ENCODE measurements at places on chromosomes 7 and 10.

- no peak for DNase-seq
Observed at GRCh38 chr7:130899638-130900401, 165.8 kb upstream of the KLF14 start.

GRCh38 chr7:38846280-38846679 is 62.7 kb downstream of the VPS41 start:
- DNase-seq: no peak

DNA sequence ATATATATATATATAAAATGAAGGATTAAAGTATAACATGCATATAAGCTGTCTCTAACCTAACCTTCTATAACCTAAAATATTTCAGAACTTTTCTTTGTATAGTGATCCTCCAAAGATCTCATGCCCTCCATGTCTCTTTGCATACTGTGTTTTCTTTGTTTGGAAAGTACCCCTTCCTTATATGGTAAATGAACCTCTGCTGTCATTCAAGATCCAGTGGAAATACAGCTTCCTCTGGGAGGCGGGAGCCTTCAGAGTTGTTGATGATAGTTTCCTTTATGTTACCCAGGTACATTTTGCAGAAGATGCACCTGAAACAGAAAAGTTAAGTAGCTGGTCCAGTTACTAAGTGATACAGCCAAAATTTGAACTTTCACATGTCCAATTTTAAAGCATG is 233.3 kb upstream of the FOXP2 start:
- DNase-seq: no peak

DNA sequence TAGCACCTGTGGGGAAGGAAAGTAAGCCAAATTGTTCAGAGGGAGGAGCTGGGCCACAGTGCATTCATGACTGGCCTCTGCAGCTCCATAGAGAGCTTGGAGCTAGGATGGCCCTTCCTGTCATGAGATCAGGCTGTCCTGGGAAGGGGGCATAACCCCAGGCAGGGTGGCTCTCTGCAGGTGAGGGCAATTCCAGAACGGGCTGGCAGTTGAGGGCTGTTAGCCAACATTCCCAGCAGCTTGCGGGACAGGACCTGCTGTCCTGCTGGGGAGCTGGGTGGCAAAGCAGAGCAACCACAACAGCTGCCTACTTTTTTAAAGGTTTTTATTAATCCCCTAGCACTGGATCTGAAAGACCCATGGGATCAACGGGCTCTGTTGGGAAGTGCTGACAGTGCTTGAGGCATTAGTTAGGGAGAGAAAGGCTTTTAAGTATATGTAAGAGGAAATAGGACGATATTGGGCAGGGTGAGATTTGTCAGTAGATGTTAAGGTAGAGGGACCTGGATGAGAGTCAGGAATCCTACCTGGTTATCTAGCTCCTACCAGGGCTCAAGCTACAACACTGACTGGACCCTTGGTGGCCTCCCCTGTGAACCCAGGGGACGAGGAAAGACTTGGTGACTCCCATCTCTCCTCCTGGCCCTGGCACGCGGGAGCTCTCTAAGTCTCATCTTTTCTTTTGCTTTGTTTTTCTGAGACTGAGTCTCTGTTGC is 77.8 kb downstream of the NAMPT start:
- DNase-seq: no peak

DNA sequence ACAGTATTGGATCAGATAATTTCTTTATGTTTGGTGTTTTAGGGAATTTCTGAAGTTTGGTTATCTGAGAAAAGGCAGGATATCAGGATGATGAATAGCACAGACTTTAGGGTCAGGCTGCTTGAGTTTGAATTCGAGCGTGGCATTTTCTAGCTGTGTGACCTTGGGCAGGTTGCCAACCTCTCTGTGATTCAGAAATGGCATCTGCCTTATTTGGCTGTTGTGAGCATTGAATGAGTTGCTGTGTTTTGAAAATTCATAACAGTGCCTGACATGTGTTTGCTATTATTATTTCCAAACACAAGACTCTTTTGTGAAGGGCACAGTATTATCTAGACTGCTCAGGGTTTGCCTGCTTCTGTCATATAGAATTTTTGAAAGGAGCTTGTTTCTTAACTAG is 66.9 kb downstream of the NXPH1 start:
- DNase-seq: no peak

DNA sequence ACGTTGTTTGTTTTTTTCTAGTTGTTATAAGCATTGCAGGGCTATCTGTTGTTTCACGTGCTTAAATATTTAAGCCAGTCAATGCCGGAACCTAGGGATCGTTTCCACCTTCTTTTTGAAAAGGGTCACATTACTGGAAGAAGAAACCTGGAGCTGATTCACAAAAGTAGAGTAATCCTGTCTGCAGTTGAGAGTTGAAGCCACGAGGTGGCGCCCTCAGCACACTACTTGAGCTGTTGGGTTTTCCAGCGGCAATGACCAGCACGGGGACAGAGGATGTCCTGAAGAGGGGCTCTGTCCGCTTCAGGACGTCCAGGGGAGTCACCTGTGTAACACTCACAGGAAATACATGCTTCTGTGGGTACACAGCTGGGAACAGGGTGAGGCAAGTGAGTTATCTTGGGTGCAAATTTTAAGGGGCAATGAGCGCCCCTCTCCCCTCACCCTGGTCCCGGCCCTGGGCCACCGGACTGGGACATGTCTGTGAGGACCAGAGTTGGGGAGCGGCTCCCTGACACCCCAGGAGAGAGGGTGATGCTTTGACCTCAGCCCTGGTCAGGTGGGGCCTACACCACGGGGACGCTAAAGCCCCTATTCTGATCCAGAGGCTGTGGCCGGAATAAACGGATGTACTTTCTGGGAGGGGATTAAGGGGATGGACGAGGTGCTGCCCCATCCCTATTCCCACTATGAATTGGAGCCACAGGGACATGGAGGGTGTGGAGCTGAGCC is 26.3 kb upstream of the WDFY4 start:
- DNase-seq: peak; percentile 37

- DNase-seq: no peak
Observed at GRCh38 chr10:99369126-99369525, 40.0 kb downstream of the CNNM1 start.

GRCh38 chr7:47453093-47454061 is 128.5 kb downstream of the TNS3 start:
- no peak for DNase-seq

GRCh38 chr10:17161775-17162174 is 32.2 kb upstream of the CUBN start:
- DNase-seq: no peak

DNA sequence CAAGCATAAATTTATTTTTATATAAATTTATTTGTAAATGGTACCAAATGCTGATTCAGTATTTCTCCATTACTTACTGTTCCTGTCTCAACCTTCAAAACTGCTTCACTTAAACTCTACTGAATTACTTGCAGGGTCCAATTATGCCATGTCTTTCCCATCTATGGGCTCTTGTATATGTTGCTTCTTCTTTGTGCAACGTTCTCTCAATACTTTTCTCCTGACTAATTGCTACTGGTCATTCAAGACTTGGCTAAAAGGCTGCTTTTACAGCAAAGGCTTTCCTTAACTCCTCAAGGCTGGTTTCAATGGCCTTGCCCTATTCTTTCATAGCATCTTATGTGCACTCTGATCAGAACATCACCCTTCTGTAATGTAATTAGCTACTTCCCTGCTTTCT is 67.9 kb downstream of the RNLS start:
- DNase-seq: no peak

DNA sequence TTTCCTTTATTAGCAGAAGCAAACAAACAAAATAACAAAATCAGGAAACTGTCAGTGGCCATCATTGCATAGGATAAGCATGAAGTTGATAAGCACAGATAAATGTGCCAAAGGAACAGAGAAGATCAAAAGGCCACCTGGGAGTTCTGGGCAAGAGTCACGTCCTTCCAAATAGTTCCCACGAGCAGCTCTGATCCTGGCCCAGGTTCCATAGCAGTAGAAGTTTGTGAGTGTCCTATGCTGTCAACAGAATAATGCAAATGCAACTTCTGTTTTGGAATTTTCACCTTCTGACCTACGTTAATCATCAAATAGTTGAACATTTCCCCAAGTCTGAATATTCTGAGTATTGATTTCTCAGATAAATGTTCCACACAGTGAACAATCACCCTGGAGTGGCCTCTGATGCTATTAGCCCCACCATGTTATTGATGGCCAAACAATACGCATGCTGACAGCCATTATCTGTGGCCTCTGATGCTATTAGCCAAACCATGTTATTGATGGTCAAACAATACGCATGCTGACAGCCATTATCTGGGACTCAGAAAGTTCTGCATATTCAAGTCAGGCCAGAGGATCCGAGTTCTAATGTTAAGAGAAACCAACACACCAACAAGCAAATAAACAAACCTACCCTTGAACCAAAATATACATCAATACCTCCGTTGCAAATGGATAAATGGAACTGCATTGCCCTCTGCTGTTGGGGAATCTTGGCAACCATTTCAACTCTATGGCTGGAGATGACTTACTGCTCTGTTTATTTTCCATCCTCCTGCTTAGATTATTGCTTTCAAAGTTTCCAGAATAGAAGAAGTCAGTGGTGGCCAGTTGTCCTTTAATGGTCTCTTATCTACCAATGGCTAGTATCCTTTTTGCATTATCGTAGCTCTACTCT is 63.3 kb downstream of the MRC1 start:
- DNase-seq: no peak

GRCh38 chr10:124872681-124873080 is 69.2 kb upstream of the ZRANB1 start:
- no peak for DNase-seq

DNA sequence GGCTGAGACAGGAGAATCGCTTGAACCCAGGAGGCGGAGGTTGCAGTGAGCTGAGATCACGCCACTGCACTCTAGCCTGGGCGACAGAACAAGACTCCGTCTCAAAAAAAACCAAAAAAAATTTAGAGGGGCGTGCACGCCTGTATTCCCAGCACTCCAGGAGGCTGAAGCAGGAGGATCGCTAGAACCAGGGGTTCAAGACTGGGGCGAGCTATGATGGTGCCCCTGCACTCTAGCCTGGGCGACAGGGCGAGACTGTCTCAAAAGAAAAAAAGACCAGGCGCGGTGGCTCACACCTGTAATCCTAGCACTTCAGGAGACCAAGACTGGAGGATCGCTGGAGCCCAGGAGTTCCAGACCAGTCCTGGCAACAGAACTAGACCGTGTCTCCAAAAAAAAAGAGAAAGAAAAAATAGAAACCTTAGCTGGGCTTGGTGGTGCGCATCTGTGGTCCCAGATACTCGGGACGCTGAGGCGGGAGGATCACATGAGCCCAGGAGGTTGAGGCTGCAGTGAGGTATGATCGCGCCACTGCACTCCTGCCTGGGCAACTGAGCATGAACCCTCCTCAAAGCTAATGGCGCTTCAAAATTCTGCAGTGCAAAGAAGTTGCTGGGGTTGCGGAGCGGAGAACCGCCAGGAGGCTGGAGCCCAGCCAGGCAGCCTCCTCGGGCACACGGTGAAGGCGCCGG is 382 bp upstream of the MBLAC1 start:
- no peak for DNase-seq

GRCh38 chr10:17617031-17617911 is at the start of gene HACD1:
Gene HACD1 (minus strand): TSS chr10:17617374. CDS start chr10:17617339, 35 bp downstream.
- DNase-seq: peak; percentile 65

GRCh38 chr7:158842486-158842885 is 13.2 kb upstream of the ESYT2 start:
- DNase-seq: no peak

DNA sequence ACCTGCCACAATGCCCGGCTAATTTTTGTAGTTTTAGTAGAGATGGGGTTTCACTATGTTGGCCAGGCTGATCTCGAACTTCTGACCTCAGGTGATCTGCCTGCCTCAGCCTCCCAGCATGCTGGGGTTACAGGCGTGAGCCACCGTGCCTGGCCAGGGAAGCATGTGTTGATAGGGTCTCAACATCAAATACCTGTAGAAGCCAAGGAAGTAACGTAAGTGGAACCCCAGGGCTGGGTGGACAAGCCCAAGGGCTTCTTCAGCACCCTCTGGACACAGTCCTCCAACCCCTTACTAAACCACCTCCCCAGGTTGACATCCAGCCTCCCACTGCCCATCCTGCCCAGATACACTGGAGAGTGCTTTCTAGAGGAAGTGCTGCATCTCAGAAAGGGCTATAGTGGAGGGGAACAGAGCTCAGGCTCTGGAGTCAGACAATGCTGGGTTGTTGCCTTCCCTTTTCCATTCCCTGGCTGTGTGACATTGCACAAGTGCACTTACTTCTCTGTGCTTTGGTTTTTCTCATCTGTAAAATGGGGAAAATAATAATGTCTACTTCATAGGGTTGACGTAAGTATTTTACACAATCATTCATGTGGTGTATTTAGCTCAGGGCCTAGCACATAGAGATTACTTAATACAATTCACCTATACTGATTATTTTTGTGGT is 73.9 kb upstream of the KAT6B start:
- DNase-seq: no peak

GRCh38 chr7:144513334-144513733 is 109.8 kb upstream of the NOBOX start:
- DNase-seq: no peak

DNA sequence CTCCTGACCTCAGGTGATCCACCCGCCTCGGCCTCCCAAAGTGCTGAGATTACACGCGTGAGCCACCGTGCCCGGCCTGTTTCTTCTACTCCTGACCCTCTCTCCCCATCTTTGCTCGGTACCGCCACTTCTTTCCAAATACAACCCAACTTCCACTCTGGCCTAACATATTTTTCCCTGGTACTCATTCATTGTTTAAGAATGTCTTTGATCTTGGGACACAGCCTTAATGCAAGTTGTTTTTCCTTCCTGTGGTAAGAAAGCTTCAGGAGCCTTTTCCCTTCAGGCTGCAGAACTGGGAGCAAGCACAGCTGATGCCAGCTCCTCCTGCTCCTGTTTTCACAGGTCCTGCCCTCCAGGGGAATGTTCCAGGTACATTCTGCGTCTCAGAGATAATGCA is 13.7 kb downstream of the CALML3 start:
- DNase-seq: no peak

DNA sequence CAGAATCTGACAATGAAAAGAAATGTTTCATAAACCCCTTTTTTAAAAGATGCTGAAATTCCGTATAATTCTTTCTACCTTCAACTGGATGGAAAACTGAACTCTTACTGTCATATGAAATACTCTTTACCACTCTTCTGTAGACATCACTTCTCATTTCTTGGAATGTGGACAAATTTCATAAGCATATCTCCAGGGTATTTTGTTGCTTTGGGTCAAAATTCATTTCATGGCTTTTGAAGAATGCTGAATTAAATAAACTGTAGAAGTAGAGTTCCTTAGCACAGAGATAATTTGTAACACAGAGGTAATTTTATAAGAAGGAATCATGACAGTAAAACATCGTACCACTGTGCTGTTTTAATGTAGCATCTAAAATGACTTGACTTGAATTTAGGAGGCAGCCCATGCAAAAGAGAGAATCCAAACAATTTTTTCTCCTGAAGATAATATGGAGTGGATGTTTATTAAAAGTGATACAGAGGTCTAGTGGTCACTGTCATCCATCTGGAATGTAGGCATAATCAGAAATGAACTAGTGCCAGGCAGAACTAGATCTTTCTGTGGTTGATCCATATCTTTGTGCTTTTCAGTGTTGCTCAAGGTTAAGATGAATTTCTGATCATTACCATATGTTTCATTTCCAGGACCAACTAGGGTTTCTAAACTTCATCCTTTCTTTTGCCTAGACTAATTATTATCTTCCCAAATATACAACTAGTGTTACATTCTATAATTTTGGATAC is 492.0 kb downstream of the KIF20B start:
- no peak for DNase-seq

GRCh38 chr7:131244259-131244852 is 83.3 kb upstream of the MKLN1 start:
- DNase-seq: no peak

Data from D721Med (cell line).